ENCODE measurements at places on chromosomes 6 and 20.

- DNase-seq: no peak
These were observed 88.4 kb downstream of the MAFB start for GRCh38 chr20:40600441-40601219.

DNA sequence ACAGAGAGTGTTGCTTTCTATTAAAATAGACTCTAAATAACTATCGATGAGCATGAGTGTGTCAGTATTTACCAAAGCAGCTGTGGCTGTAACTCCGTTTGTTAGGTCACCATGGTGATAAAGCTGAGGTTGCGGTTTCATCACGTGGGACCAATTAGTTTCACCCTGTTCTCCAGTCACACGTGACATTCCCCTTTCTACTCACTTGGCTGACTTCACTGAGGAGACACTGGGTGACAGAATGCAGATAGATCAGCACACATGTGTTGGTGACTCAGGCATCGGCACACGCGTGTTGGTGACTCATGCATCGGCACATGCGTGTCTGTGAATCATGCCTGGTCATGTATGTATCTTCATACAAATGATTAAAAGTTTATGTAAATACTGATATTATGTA, 285.4 kb downstream of the THBS2 start:
- no peak for DNase-seq

DNA sequence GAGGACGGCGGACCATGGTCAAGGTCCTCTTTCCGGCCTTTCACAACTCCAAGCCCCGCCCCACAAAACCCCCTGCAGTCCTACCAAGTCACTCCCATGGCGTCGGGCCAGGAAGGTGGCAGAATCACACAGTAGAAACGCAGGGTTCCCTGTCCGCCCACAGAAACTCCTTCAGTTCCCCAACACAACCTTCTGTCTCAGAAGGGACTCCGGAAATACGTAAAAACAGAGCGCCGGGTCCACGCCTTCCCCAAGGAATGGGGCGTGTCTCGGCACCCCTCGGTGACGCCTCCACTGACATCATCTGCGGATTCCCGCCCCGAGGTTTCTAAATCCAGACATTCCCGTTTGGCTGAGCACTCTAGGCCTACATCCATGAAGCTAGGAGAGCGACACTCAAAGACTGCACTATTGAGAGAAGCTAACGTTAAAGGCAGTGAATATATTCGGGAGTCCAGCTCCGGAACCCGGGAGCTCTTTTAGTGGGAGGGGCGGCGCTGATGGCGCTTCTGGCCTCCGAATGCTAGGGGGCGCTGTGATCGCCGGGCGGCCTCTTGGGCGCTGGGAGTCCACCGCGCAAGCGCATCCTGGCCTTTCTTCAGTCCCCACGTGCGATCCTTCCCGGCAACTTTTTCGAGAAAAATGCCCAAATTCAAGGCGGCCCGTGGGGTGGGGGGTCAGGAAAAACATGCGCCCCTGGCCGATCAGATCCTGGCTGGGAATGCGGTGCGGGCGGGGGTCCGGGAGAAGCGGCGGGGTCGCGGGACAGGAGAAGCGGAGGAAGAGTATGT, at the start of the genes BYSL and MED20:
BYSL (plus strand) TSS at position 579 of the 791 bp plus-strand sequence; CDS start at position 643, 64 bp downstream.
MED20 (minus strand) TSS at position 219 of the 791 bp plus-strand sequence; CDS start at position 98, 121 bp downstream.
- peak; percentile 92 for DNase-seq

- DNase-seq: no peak
These were observed 83.3 kb upstream of the SIRPA start for GRCh38 chr20:1811621-1812498.
